ENCODE measurements at places on chromosomes 6 and 20.

DNA sequence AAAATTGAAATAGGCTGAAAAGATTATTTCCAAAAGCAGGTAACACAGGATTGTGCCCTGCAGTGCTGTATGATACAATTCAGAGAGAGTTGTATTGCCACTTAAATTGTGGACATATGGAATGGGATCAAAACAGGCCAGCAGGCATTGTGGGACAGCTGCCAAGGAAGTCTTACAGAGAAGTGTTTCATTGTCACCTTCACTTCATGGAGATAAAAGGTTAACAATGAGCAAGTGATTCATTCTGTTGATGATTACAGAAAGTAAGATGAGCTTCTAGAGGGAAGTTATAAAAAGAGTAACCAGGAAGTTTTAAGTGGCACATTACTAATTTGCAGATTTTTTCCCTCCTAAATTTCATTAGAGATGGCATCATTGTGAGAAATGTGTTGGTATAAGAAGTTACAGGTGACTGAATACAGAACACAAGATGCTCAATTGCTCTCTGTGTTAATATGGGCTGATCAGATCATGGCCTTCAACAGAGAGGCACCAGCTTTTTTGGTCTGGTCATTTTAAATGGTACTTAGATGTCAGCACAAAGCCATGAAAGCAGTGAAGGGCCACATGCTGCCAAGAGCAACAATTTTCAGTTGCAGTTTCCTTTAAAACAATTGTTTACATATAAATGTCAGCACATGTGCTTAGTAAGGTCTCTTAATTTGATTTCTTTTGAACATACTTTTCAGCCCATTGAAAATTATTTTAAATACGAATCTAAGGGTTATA lies 402.5 kb upstream of the FKBP1C start:
- DNase-seq: no peak

DNA sequence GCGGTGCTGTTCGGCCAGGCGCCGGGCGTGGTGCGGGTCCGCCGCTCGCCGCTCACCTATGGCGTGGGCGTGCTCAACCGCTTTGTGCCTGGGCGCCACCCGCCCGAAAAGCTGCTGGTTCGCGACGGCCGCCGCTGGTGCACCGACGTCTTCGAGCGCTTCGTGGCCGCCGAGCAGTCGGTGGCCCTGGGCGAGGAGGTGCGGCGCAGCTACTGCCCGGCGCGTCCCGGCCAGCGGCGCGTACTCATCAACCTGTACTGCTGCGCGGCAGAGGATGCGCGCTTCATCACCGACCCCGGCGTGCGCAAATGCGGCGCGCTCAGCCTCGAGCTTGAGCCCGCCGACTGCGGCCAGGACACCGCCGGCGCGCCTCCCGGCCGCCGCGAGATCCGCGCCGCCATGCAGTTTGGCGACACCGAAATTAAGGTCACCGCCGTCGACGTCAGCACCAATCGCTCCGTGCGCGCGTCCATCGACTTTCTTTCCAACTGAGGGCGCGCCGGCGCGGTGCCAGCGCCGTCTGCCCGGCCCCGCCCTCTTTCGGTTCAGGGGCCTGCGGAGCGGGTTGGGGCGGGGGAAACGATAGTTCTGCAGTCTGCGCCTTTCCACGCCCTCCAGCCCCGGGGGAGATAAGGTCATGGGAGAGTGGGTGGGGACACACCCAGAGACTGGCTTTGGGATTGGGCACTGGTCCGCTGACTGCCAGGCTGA lies 15.7 kb downstream of the ADISSP start:
- no peak for DNase-seq

GRCh38 chr6:73675466-73676098 lies 20.4 kb upstream of the CD109 start:
- peak; percentile 49 for DNase-seq

GRCh38 chr6:36559011-36559793 lies 11.9 kb upstream of the STK38 start:
- DNase-seq: no peak

DNA sequence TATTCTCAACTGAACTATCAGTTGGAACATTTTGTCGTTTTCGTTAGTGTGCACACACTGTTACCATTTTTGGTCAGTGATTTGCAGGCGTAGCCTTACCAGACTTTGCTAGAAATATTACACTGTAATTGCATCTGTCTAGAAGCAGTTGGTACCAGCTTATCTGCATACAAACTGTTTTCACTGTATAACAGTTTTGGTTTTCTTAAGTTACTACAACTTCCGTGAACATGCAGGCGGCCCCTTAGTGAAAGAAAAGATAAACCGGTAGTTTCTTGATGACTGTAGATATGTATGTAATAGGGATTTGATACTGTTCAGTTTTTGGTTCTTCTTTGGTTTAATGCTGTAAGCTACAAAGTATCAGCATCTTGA lies 1.3 kb downstream of the DSTN start:
- DNase-seq: no peak

GRCh38 chr6:139369568-139370282 lies 4.7 kb downstream of the CITED2 start:
- DNase-seq: peak; percentile 77

GRCh38 chr6:29071831-29072723 lies 15.0 kb downstream of the OR2B3 start:
- DNase-seq: no peak

- no peak for DNase-seq
Observed at GRCh38 chr6:35475573-35475972, 7.4 kb downstream of the RPL10A start.

DNA sequence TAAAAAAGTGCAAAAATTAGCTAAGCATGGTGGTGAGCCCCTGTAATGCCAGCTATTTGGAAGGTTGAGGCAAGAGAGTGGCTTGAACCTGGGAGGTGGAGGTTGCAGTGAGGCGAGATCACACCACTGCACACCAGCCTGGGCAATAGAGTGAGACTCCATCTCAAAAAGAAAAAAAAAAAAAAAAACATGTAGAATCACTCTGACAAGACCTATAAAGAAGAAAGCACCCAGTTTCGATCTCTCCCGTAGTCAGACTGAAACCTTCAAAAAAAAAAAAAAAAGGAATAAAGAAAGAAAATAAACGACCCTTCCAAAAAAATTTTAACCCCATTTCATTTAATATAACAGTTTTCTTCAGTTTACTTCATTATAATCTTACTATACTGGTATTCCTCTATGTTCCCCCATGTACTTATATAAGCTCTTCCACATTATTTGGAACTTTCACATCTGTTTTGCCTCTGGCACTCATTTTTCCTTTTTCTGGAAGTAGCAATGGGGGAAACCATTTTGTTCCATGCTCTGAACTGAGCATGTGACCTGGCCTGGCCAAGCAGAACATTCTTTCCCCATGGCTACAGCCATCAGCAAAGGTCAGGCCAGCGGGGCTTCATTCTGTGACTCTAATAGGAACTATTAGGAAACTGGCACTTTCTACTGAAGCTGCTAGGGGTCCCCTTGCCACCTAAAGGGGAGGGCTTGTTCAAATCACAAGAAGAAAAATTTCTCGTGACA lies 9.6 kb downstream of the SLC18B1 start:
- no peak for DNase-seq

- DNase-seq: peak; percentile 98
Observed at GRCh38 chr6:18155150-18155863, at the start of gene KDM1B. TSS of gene KDM1B (plus strand) at chr6:18155422. CDS start at chr6:18159896, 4,474 bp downstream.

GRCh38 chr6:35092362-35093117 lies 48.6 kb downstream of the TCP11 start:
- DNase-seq: peak; percentile 57

- no peak for DNase-seq
Observed at GRCh38 chr20:56968376-56969048, 297.9 kb downstream of the BMP7 start.

DNA sequence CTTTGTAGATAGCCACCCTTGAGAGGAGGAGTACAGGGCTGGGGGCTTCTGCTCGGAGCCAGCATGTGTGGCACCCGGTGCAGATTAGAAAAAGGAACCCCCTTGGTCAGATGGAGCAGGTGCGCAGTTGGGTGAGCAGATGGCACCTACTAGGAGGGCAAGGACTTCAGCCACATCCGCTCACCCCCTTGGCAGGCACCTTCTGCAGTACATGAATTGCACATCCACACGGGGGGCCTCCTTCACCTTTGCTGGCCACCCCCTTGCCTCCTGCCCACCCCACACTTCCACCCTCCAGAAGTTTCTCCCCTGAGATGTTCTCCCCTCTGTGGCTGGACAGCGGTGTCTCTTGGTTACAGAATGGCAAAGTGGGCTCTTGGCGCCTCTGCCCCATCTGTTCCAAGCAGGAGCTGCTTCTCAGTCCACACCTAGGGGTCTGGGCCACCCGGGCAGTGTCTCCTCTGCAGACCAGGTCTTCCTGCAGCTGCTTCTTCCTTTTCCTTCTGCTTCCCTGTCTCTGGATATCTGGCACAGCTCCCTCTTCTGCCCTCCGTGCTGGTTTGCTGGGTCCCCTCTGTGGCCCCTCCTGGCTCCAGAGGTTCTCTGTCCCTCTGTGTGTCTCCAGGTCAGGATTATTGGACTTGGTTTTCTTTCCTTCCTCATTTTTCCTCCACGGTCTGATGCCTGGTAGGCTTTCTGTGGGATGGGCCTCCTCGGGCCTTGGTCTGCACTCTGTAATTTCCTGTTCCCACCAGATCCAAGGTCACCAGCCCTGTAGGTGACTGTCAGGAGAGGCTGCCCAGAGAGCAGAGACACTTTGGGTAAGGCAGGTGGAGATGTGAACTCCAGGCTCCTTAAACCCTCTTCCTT lies 4.1 kb downstream of the MDFI start:
- DNase-seq: no peak

DNA sequence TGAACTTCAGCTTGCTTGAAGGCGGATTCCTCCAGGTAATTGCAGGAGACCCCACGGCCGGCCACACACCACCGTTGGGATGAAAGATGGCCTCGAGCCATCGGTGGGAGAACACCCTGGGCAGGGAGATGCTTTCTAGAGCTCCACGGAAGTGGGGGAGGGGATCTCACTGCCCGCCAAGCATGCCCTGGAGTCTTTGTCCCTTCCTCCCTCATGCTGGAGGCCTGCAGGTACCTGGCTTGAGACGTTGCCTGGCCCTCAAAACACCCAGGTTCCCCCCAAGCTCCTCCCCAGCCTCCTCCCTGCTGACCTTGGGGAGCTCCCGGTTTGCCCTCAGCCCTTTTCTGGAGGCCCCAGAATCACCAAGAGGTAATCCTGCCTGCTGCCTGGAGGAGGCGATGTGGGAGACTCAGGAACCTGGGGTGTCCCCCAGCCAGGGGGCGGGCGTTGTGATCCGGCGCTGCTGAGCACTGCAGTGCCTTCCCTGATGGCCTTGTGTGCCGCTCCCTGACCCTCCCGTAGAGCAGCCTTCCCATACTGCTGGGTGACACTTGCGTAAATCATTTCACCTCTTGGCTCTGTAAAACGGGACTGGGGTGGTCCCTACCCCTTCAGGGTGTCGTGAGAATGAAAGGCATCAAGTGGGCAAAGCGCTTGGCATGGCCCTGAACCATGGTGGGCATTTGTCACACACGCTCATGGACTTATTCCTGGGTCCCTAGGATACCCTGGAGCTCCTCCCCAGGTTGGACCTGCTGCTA lies 91.4 kb downstream of the CEBPB start:
- no peak for DNase-seq

- DNase-seq: no peak
Observed at GRCh38 chr6:114439411-114439810, 96.6 kb upstream of the HS3ST5 start.

- DNase-seq: no peak
Observed at GRCh38 chr20:49659056-49659455, 54.6 kb downstream of the B4GALT5 start.

All from fibroblast of skin of left quadriceps (primary cell).